ENCODE measurements at places on chromosomes 2 and 18. TPM values are rescaled to one million over a fixed set of nuclear protein-coding genes. Genes with fewer than 3 reads are reported as not detected.

The FABP1 gene
- 1.1 TPM for total RNA-seq

The IL18RAP gene
- total RNA-seq, result not detected

The PID1 gene
- total RNA-seq, result 25.0 TPM

The MAB21L4 gene
- total RNA-seq, result not detected

The KCNS3 gene
- 4.6 TPM for total RNA-seq

The RGPD4 gene
- not detected for total RNA-seq

The TIA1 gene
- 432 TPM for total RNA-seq

The GDF7 gene
- total RNA-seq, result 0.45 TPM

The MROH2A gene
- total RNA-seq, result not detected
